ENCODE measurements at places on chromosomes 1 and 21.
A peak's percentile ranks its signal among the peaks of the same experiment; 100 is the strongest.

DNA sequence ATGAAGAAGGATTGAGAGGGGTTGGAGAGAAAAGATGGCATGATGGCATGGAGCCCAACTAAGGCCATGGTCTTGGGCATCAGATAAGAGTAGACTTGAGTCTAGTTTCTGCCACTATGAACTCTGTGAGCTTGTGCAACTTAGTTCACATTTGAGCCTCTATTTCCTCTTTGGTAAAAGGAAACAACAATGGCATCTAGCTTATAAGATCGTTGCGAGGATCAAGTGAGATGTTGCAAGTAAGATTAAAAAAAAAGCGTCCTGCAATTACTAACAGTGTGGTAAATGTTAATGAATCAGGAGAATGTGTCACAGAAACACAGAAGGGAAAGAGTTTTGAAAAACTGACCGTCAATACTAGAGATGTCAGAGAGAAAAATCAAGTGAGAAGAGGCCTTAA lies 202.9 kb upstream of the FGGY start:
- DNase-seq = no peak

GRCh38 chr1:65734979-65735378 lies 57.7 kb upstream of the PDE4B start:
- no peak for DNase-seq

- DNase-seq = no peak
Observed at GRCh38 chr1:242567596-242567995, 43.1 kb upstream of the PLD5 start.

- DNase-seq = no peak
Observed at GRCh38 chr1:240344918-240345317, 253.2 kb downstream of the FMN2 start.

GRCh38 chr1:78061825-78062523 lies 16.2 kb downstream of the GIPC2 start:
- DNase-seq = no peak

GRCh38 chr1:54273092-54273794 lies 73.3 kb downstream of the MRPL37 start:
- peak; percentile 81 for DNase-seq

DNA sequence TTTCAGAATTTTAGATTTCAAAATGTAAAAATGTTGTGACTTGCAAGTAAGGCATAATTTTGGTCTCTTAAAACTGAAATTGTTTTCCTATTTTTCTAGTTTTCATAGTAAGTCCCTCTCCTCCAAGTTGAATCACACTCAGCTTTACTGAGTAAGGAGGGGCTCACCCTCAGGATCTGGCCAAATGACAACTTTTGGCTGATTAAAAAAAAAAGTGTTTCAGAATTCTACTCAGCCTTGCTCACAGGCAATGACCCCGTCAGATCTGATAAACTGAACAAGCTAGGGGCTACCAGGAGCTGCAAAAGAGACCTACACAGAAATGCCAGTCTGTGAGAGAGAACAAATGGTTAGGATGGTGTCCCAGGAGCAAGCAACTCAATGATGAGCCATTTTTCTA lies 159.8 kb downstream of the PBX1 start:
- no peak for DNase-seq

DNA sequence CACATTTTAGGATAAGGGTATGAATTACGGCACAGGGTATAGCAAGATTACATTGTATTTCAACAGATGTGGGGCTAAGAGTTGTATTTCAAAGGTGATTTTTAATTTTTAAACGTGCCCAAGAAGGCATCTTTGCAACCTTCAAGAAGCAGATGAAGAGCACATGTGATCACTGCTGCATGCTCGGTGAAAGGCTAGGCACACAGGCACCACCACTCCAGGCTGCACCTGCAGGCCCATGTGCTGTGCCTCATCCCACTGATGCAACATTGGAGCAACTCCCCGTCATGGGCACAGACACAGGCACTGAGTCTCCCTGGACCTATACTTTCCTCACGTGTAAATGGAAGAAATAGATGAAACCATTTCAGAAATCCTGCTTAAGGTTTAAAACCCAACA lies 23.5 kb downstream of the UBE2G2 start:
- no peak for DNase-seq

DNA sequence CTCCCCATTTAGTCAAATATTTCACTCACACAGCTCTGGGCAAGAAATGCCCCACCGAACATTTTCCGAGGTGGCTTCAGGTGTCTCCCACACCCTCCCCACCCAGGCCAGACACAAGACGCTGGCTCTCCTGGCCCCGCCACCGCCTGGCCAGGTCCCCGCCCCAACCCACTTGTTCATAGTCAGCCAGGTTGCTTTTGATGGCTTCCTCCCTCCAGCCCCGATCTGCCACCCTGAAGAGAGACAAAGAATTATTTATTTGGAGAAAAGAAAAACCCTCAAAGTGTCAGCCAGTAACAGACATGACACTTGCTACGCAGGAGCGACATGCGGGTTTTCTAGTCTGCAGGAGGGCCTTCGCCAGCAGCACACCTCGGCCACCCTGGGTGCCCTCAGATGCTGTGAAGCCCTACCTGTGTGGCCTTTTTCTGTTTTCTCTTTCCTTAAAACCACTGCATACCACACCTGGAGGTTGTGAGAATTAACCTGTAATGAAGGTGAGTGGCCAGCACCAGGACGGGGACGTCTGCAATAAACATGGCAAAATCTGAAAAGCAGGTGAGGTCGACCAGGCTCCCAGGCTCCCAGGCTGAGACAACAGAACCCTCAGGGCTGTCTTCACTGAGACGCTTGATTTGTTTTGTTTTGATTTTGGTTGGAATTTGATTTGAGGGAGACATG lies 27.2 kb downstream of the SSBP3 start:
- no peak for DNase-seq

- DNase-seq = no peak
Observed at GRCh38 chr1:100760511-100760910, 41.0 kb downstream of the VCAM1 start.

- no peak for DNase-seq
Observed at GRCh38 chr1:244077473-244078220, 26.6 kb downstream of the ZBTB18 start.

- no peak for DNase-seq
Observed at GRCh38 chr1:235018720-235019444, 109.8 kb downstream of the TOMM20 start.

- no peak for DNase-seq
Observed at GRCh38 chr21:37848721-37849490, 67.4 kb downstream of the KCNJ6 start.

- DNase-seq = peak; percentile 74
Observed at GRCh38 chr1:109277434-109278204, 5.3 kb downstream of the PSRC1 start.

DNA sequence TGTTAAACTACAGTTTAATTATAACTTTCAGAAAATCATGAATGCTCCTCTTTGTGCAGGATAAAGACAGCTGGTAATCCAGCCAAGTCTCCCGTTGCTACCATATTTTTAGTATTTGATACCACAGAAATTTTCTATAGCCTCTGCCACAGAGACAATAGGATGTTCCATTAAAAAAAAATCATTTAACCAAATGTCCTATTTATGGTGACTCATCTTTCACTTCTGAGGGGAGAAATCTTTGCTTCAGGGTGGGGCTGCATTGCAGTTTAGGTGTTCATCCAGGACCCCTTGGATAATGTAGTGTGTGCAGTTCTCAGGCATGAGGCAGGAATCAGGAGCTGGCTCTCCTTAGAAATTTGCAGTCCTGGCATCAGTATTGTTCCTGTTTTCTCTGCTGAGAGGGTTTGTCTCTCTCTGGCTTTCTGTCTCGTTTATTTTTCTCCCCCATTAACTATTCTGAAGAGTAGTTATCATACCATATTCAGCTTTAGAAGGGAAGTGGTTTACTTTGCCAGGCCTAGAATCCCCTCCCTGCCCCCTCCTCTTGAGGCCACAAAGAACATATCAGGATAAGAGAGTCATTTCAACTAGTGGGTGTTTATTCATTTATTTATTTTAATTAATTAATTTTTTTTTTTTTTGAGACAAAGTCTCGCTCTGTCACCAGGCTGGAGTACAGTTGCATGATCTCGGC lies 3.1 kb downstream of the PRUNE1 start:
- DNase-seq = no peak

DNA sequence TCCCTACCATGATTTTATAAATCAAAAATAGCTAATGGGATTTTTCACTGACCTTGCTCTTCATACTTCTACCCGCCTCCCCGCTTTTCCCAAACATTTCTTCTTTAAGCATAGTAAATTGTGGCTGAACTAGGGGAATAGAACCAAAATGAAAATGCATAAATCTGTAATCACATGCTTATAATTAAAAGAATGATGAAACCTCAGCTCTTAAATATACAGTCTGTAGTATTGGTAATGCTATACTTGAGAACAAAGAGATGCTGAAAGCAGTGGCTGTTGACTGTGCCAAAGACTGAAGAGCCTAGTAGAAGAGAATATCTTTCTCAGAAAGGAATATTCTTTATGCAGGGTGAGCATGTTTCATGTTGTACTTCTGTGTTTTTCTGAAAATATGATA lies 249.1 kb downstream of the GREM2 start:
- no peak for DNase-seq

All from midbrain (tissue), 1 donor.